ENCODE measurements at places on chromosomes 6 and 20.

DNA sequence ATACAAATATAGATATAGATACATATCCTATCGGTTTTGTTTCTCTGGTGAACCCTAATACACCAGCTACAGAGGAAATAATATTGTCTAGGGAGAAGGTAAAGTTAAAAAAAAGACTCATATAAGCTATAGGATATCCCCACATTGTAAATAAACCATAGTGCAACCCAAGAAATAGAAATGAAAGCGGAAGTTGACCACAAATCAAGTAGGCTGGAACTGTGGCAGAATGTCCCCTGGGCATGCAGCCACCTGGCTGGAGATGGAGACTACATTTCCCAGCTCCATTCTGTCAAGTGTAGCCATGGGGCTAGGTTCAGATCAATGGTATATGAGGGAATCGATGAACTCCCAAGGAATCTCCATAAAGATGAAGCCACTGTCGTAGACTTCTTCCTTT, 70.1 kb upstream of the RPS6KA2 start:
- DNase-seq = no peak

DNA sequence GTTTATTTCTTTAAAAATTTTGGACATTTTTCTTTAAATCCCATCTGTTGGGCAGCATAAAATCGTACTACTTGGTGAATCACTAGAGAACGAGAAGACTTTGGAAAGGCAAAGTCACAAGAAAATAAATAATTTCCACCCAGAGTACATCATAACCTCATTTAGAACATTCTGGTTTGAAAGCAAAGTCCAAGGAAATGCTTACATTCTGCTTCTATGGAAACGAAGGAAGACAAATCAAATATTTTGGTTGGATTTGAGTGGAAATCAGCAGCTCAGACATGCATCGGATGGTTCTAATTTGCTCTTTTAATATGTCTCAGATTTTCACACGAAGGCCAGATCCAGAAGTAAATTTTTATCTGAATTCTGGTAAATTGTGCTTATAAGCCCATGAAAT, 60.7 kb upstream of the LTV1 start:
- no peak for DNase-seq

DNA sequence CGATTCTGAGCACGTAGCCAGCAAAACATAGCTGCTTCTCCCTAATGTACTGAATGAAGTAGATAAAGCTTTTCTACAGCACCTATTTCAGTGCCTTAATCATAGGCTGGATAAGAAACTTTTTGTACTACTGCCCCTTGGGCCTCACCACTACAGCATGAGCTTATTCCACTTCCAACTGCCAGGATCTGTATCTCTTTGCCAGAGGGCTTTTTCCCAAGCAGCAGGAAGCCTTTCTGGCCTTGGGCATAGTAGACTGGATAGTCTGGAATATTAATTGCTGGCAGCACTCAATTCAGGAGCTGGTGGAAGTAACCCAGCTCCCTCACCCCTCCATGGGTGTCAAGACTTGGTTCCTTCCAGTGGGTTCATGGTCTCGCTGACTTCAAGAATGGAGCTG, 43.6 kb downstream of the ANKEF1 start:
- no peak for DNase-seq

- DNase-seq = no peak
Observed at GRCh38 chr6:142698751-142699150, 246.2 kb downstream of the HIVEP2 start.

GRCh38 chr6:45911691-45912090, 104.0 kb downstream of the CLIC5 start:
- no peak for DNase-seq

Measured in stimulated activated CD8-positive, alpha-beta memory T cell treated with anti-CD3 and anti-CD28 coated beads, Interleukin-7, amount 100 ng/mL, for 4 hours (primary cell).